Stimulated activated CD4-positive, alpha-beta T cell treated with anti-CD3 and anti-CD28 coated beads, Interleukin-1b, Interleukin-23, amount 100 ng/mL, for 1 hour (primary cell): ENCODE measurements at places on chromosomes 5 and 9.

DNA sequence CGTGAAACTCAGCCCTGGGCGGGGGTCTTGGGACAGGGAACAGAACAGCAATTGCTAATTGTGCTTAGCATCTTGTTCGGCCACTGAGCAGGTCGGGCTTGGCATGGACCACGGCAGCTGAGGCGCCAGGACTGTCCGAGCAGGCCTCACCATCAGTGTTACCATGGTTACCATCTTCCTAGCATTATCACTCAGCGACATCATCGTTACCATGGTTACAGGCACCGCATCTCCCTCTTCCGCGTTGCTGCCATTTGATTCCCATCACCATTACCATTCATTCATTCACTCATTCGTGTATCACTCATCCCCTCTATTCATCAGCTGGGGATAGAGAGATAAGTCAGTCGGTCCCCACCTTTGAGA, 81.0 kb upstream of the ZBTB43 start:
- DNase-seq, result no peak

GRCh38 chr9:133955821-133956411, 36.2 kb downstream of the VAV2 start:
- DNase-seq, result no peak

DNA sequence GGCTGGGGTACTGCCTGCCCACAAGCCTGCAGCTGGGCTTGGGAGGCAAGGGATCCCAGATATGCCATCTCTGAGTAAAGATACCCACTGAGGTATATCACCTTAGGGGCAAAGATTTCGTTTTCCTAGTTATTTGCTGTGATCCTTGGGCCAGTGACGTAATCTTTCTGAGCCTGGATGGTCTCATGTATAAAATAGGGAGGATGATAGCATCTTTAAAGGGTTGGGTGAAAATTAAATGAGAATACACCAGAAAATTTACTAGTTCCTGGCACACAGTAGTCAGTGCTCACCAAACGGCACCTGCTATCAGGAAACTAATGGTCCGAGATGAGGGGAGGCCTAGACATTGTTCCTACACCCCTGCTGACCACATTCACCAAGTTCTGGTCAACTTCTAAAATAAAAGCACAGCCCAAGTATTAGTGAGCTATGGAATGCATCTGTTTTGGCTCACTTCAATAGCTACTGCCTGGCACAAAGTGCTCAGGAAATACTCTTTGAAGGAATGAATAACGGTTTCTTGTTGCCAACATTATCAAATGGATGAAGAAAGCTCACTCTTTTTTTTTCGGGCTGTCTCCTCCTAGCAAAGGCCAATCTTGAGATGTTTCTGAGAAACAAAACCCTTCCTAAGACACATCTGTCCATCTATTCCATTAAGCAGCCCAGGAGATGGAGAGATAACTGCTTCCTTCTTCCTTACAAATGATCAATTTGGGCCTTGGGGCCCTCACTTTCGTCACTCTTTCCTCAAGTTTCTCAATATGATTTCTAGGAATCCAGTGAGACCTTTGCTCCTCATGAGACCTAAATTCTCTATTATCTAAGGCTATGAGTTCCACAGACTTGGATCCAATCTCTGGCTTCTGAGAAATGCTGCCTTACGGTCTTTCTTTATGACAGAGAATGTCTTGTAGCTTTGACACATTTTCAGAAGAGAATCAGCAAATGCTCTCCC, 98.2 kb downstream of the DPYSL3 start:
- DNase-seq, result no peak

DNA sequence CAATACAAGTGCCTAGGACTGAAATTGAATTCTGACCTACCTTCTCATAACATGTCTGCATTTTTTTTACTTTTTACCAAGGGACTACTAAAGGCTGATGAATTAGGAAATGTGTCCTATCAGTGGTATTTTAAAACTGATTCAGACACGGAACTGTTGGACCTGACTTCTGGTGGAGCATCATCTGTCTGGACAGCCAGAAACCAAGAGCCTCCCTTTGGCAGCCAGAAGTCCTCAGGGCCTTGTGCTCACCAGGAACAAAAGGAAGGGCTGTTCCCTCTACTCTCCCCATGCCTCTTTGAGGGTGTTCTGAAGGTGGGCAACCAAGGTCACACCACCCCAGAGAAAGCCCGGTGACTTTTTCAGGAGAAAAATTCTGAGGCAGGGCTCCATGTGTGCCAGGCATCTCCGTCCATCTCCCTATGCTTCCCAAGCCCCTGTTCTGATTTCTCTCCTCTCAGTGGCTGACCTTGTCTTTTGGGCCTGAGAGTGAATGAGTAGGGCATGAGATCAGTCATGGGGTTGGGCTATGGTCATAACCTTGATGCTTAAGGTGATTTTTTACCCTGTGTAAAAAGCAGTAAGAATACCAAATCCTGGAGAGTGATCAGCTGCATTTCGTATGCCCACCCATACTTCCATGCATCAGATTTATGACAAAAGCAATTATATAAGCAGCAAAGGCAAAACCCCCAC, 143.7 kb downstream of the SCAMP1 start:
- no peak for DNase-seq

- no peak for DNase-seq
Measured at GRCh38 chr5:32852976-32853375, 141.9 kb downstream of the NPR3 start.

- no peak for DNase-seq
Measured at GRCh38 chr5:1555011-1555807, 31.4 kb upstream of the LPCAT1 start.

DNA sequence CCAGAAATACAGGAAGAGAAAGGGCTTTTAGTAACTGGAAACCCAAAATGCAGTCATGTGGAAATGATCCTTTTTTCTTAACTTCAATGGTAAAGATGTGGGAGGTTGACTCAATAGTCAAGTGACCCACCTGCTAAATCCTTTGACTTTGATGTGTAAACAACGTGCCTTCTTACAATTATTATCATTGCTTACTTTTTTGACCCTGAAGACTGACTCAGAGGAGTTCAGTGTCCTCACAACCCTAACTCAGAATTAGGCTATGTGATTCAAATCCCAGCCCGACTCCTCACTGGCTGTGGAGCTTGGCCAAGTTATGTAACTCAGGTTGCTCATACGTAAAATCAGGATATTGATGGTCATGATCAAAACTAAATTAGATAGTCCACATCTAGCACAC, 27.9 kb downstream of the ANXA1 start:
- DNase-seq, result no peak

DNA sequence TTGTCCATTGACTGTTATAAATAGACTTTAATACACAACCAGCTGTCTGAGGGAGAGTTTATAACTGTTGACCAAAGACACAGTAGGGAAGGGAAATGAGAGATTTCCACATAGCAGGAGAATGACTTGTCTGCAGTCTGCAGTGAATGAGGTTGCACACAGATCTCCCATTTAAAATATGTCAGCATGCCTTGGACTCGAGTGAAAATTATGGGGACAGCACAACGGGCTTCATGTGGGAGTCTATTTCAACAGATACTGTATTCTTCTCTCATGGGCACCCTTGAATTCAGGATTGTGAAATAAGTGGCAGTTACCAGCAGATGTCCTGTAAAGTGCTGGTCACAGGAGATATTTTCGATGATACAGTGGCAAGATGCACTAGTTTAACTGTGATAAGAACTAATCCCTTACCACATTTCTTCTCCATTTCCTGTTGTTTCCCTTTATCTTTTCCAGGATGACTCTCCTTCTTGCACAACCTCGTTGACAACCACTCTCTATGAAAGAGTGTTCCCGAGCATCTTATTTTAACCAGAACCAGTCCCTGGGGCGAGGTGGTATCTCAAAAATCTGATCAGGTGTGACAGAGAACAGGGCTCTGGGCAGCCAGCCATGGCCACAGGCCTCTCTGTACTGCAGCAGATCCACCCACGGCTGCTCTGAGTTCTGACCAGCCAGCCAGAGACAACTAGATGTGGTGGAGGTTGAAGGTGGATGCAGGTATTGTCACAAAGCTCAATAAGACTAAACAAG, 51.5 kb upstream of the MAP3K1 start:
- no peak for DNase-seq

- no peak for DNase-seq
Measured at GRCh38 chr5:83400241-83400640, 71.3 kb upstream of the VCAN start.

GRCh38 chr5:91983869-91984268, 600.8 kb upstream of the ARRDC3 start:
- DNase-seq, result no peak

DNA sequence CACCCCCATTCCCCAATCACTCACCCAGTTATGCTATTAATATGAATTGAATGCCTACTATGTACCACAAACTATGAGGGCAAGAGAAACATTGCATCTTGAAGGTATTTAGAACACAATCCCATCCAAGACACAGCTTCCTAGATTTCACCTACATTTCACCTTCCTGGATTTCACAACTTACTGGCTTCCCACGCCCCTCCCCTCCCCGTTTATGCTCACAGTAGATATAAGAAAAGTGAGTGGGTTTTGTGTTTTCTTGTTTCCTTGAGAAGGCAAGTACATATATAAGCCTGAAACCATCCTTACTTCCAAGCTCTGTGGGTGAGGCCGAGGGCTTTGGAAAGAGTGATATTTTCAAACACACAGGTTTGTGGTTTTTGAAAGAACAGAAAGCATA, 465.0 kb downstream of the BNC2 start:
- no peak for DNase-seq

- DNase-seq, result no peak
Measured at GRCh38 chr5:56612759-56613158, 202.6 kb upstream of the MAP3K1 start.

GRCh38 chr5:42491699-42492098, 68.5 kb downstream of the GHR start:
- no peak for DNase-seq

DNA sequence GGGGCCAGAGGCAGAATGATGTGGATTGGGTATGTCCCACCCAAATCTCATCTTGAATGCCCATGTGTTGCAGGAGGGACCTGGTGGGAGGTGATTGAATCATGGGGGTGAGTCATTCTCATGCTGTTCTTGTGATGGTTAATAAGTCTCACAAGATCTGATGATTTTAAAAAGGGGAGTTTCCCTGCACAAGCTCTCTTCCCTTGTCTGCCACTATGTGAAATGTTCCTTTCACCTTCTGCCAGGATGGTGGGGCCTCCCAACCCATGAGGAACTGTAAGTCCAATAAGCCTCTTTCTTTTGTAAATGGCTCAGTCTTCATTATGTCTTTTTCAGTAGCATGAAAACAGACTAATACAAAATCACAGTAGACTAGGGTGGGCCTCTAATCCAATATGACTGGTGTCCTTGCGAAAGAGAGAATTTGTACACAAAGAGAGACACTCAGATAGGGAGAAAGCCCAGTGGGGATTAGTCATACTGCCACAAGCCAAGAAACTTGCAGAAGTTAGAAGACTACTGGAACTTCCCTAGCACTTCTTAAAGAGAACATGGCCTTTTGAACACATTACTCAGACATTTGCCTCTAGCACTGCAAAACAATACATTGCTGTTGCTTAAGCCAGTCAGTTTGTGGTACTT, 68.4 kb downstream of the ANXA1 start:
- DNase-seq, result peak; percentile 7

- DNase-seq, result no peak
Measured at GRCh38 chr9:99867536-99867935, 38.9 kb upstream of the STX17 start.

- no peak for DNase-seq
Measured at GRCh38 chr9:130214776-130215340, 42.7 kb downstream of the NCS1 start.

GRCh38 chr5:33363537-33363936, 77.2 kb upstream of the TARS1 start:
- DNase-seq, result no peak

- no peak for DNase-seq
Measured at GRCh38 chr9:34568774-34569173, 20.8 kb downstream of the CNTFR start.

GRCh38 chr5:154243736-154244135, 53.2 kb downstream of the GALNT10 start:
- DNase-seq, result no peak

DNA sequence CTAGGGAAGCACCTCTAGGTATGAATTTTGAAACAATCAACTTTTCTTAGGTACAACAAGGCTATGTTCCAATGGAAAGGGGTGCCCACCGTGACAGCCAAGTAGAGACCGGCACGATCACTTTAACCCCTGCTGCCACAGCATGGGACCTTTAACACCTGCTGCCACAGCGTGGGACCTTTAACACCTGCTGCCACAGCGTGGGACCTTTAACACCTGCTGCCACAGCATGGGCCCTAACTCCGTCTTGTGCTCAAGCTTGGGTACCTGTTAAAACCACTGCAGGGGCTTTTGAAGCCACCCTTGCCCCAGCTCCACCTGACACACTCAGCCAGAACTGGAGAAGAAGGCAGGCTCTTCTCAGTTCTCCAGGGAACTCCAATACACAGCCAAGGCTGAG, 18.2 kb upstream of the MXD3 start:
- DNase-seq, result no peak

DNA sequence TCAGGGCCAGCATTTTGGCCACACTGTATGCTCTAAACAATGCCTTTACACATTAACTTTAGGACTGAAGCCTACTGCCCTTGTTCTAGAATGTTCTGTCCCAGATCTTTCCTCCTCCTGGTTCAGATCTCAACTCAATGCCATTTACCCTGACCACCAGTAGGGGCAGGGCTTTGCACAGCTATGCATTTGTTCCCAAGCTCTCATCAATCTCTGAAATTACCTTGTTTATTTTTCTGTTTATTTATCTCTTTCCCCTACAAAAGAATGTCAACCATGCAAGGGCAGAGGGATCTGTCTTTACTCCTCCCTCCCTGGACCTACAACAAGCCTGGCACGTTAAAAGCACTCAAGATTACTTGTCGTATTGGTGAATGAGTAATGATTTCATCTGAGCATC, 612.9 kb downstream of the BNC2 start:
- DNase-seq, result no peak

DNA sequence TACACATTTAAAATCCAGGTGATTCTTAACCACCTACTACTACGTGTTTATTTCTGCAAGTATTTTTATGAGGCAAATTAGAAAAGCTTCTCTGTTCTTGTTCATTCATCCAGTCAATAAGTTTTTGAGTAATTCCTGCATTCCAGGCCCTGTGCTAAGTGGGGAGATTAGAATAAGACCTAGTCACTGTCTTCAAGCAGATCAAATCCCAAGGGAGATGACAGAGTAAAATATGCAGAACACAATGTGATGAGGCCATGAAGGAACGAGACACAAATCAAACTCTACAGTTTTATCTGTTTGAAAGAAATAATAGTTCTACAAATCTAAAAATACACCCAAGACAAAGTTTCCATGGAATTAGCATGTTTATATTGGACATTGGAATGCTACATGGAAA, 158.8 kb downstream of the CEP120 start:
- DNase-seq, result no peak

- DNase-seq, result no peak
Measured at GRCh38 chr5:64693636-64694035, 3.3 kb downstream of the SHISAL2B start.

DNA sequence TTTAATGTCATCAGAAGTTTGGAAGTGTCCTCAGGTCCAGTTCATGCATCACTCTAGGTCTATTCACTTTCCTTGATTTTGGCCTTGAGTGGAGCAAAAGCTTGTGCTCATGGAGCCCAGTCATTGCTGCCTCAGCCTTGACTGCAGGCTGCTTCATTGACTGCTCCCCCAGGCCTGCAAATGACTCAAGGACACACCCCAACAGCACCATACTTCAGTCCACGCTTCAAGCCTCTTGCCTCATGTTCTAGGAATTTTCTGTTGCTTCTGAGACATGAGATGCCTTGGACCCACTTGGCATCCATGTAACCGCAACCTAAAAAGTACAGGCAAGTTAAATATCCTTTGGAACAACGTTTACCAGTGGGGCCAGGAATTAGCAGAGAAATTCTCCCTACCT, 193.7 kb downstream of the PIK3R1 start:
- no peak for DNase-seq
